OCI-LY7 (cell line): ENCODE measurements at places on chromosomes 2 and 18. TPM values are rescaled to one million over a fixed set of nuclear protein-coding genes. Genes with fewer than 3 reads are reported as not detected.

GRCh38 chr2:235106874-235107639, 155.2 kb downstream of the SH3BP4 start:
- peak; percentile 54 for DNase-seq

DNA sequence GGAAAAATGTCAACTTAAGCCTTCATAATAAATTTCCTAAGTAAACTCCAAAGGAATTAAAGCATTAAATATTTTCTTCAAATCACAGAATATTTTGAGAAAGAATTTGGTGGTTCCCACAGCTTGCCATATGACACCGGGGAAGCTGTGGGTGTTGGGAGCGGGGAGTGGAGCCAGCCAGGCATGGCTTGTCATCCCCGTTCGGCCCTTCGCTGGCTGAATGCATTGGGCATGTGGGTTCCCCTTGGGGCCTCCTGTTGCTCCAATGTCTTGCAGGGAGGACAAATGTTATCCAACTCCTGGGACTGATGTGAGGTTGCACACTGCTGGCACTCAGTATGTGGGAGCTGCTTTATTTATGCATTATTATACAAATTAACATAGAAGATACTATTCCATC, 18.6 kb downstream of the NGEF start:
- DNase-seq: no peak

DNA sequence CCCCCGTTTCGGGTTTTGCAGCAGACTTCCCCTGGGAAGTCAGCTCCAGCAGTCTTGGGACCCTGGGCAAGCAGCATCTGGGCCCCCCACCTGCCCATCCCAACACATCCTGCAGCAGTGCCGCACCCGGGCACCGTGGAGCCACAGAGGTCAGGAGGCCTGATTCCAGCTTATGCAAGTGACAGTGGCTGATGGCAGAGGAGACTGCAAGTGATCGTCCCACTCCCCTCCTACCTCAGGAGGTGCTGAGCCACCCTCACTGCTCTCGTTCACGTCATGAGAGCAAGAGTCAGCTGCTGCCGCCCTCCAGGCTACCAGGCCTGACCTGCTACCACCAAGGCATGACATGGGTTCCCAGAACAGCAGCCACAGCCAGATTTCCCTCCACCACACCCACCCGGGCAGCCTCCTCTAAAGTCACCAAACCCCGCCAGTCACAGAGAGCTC, 18.2 kb downstream of the COX7A2L start:
- DNase-seq: no peak

GRCh38 chr2:17540093-17540812, at the start of gene VSNL1:
TSS of gene VSNL1 (plus strand) at chr2:17540696. CDS start at chr2:17592075, 51,379 bp downstream.
- DNase-seq: no peak

GRCh38 chr18:44725300-44726058, 44.8 kb downstream of the SETBP1 start:
- peak; percentile 19 for DNase-seq

GRCh38 chr2:190511104-190511503, 23.4 kb downstream of the NEMP2 start:
- DNase-seq: peak; percentile 7

DNA sequence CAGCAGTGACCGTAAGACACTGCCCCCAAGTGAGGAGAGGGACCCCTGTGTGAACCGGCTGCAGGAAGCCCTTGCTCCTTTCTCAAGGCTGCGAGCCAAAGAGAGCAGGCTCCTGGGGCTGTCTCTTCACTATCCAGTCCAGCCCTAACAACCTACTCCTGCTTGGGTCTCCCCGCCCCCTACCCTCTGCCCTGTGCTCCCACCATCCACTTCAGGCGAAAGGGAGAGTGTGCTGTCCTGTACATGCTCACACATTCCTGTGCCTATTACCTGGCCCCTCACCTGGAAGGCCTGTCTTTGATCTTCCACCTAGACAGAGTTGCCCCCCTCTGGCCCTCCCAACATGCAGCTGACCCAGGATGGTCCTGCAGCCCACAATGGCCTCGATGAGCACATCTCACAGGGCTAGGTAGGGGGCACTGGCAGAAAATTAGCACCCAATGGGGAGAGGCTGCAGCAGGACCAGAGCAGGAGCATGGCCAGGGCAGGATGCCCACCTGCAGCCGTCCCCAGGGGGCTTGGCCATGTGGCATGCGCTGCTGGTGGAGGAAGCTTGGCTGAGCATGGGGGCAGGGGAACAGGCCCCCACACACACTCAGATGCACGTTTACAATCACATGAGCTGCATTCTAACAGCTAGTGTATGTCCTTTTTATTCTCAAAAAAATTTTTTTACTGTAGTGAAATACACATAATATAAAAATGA, 93.5 kb downstream of the POLR1A start:
- no peak for DNase-seq

DNA sequence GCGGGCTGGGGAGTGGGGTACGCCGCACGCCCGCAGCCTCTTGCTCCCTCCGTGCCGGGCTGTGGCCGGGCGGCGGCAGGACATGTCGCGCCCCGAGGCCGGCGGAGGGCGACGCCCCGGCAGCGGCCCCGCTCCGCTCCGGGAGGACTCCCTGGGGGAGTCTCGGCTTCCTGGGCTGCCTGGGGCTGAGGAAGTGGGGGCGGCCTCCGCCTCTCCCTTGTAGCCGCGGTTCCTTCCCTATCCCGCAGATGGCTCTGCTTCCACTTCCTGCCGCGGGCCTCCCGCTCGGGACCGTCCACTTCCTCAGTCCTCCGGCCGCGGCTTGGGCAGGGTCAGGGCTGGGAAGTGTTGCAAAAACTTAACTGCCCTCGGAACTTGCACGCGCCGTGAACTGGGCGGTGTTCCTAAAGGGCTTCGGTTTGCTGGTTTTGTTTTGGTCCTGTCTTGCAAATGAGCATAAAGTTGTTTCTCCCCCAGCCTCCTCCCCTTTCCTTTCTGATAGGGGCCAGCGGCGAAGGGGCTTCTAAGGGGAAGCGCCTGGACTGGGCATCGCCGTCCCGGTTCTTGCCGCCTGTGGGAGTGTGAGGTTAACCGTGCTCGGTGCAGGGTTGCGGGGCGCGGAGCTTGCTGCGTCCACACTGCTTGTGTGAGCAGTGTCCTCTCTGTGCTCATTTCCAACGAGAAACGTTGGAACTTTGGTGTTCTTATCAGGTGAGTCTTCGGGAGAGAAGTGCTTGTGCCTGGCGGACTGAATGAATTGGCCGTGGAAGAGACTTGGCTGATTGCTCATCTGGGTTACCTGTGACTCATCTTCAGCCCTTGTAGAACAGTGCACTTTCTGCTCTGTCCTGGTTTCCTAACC, 600 bp downstream of the RALB start:
- peak; percentile 62 for DNase-seq

- DNase-seq: no peak
Measured at GRCh38 chr2:46171411-46171953, 125.7 kb upstream of the EPAS1 start.

DNA sequence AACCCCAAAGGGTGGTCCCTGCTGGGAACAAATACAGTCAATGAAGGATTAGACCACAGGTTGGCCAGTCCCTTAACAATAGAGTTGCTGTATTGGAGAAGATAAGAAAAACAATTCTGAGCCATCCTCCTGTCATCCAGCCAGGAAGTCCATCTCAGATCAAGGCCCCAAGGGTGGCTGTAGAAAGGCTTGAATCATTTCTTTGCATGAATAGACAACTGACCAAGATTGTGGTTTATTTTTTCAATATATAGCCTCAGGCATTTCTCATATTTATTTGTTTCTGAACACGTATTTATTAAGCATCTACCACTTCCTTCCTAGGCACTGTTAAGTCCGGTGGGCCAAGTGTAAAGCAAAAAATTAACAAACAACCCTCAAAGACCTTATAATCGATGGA, 274.4 kb upstream of the SLC14A2 start:
- DNase-seq: no peak

DNA sequence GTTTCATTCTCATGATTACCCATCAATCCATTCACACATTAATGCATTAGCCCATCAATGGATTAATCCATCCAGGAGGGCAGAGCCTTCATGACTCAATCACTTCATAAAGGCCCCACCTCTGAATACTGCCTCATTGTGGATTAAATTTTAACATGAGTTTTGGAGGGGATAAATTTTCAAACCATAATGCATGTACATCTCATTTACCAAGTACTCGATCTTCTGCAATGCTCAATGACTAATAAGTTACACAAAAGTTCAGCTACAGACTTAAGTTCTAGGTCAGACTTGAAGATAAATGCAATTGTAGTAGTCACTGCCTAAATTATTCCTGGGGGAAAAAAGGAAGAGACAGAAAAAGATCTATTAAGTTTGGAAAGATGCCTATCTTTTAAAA, 120.0 kb upstream of the OSR1 start:
- DNase-seq: no peak

DNA sequence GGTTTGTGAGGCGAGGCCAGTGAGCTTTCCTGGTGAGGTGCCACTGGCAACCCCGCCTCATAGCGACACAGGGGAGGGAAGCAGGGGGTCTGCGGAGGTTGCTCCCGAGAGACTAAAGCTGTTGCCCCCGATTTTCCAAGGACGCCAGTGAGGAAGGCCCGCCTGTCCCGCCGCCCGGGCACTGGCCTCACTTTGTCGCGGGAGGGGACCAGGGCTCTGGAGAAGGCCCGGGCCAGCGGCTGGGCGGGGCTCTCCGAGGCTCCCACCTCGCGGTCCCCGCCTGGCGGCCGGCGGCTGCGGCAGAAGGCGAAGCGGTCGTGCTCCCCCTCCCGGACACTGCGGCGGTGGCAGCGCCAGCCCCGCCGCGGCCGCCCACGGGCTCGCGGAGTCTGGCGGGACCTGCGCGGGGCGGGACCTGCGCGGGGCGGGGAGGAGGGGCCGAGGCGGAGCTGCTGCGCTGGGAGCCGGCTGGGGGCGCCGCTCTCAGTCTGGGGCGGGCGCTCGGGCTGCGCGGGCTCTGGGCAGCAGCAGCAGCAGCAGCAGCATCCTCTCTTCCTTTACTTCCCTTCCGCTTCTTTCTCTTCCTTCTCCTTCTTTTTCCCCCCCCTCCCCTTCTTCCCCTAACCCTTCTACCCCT, at the start of gene MAP2:
TSS of gene MAP2 (plus strand) at position 486 of the 637 bp plus-strand sequence. CDS start 229,124 bp downstream, outside the sequence.
- DNase-seq: peak; percentile 16

- no peak for DNase-seq
Measured at GRCh38 chr18:24656050-24656449, 195.6 kb downstream of the HRH4 start.

DNA sequence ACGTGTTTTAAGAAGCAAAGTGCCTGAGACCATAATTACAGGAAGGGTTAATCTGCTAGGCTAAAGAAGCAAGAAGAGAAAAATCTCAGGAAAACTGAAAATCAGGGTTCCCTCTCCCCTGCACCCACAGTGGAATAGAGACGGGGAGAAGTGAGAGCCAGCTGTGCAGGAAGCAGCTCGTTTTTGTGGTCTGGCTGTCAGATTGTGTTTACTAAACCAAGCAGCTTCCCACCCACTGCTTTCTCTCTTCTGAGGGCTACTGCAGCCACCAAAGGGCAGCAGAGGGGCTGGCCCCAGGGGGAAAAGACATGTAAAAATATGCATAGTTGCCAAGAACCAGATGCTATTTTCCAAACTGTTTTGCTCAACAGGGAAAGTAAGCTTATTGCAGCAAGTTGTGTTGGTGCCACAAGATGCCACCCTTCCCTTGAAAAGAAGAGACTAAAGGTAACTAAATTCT, 72.6 kb upstream of the THUMPD2 start:
- DNase-seq: peak; percentile 87

GRCh38 chr18:63848159-63848558, 39.3 kb upstream of the SERPINB2 start:
- DNase-seq: peak; percentile 12

- DNase-seq: no peak
Measured at GRCh38 chr2:197248623-197249022, 62.0 kb downstream of the ANKRD44 start.

DNA sequence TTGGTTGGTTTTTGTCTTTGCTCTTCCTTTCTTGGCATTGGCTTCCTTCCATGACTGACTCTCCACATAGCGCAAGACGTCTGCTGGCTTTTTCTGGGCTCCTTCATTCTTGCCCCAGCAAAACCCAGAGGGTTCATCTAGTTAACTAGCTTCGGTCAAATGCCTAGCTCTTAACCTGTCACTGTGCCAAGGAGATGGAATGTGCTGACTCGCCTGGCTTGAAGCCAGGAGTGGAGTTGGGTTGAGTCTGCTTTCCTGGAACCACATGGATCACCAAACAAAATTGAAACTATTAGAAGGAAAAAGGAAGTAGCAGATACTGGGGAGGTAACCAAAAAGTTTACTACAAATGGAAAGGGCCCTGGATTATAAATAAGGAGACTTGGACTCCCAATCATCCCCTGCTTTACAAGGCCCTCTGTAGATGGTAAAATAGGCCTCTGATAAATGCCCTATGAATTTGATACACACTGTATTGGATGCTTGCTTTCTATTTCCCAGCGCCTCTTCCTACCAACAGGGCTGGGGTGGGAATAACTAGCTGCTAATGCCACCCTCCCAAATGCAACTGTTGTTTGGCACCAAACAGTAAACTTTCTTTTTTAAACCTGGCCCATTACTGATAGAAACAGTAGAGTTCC, 11.3 kb downstream of the MALT1 start:
- DNase-seq: no peak

DNA sequence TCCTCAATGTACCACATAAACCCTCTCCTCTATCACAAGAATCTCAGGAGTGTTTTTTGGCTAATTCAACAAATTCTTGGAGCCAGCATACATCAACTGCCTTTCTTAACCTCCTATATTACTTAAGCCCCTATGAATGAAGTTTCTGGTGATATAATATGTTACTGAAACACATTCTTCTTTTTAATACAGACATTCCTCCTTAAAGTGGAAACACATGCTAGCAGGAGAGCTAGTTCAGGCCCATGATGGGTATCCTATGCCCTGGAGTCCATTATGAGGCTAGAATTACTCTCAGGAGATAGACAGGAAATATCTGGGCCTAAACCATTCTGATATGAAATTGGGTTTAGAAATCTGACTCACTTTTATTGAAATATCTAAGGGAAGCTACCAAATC, 26.6 kb upstream of the RMDN2 start:
- DNase-seq: no peak

DNA sequence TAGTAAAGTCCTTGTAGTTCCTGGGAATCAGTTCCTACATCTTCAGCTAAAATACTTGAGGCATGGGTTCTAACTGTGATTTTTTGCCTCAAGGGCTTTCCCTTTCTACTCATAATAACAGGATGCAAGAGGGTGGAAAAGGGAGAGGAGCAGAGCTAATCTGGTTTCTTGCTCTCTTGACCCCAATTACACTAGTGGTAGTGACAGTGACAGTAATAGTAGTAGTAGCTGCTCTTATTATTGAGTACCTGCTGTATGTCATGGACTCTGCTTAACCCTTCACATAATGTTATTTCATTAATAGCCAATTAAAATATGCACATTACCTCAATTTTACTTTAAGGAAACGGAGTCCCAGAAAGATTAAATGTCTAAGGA, 214.8 kb upstream of the HNRNPA3 start:
- DNase-seq: no peak

Gene CTNNA2
- 1.2 and 2.7 TPM in 2 replicates for total RNA-seq

Gene CSRNP3
- 1.3 and 1.4 TPM in 2 replicates for total RNA-seq

Gene MAP2
- total RNA-seq: 0.10 TPM in 1 of 2 replicates, not detected in the other

Gene CCDC148
- total RNA-seq: 0.99 and 2.0 TPM in 2 replicates

Gene IL1R2
- not detected in 2 replicates for total RNA-seq

Gene PXDN
- not detected in 2 replicates for total RNA-seq

Gene FIGLA
- total RNA-seq: not detected in 2 replicates

Gene PROKR1
- total RNA-seq: not detected in 2 replicates
